Stimulated activated CD8-positive, alpha-beta memory T cell treated with anti-CD3 and anti-CD28 coated beads, Interleukin-4, amount 100 ng/mL, for 4 hours (primary cell): ENCODE measurements at places on chromosomes 12 and 14.

DNA sequence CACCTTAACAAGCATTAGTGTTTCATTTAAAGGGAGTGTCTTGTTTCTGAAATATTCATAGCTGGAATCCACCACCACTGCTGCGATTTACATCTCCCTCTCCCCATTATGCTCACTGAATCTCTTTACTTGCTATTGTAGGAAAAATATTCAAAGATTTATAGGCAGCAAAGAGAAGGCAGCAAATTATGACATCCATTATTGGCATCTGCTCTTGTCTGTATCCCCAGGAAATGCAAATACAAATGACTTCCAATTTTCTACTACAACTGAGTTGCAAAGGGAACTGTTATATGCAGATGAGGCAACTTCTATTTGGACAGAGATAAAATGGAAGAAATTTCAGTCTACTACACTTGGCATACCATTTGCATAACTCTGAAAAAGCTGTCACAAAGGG is 88.4 kb upstream of the PRKD1 start:
- no peak for DNase-seq

DNA sequence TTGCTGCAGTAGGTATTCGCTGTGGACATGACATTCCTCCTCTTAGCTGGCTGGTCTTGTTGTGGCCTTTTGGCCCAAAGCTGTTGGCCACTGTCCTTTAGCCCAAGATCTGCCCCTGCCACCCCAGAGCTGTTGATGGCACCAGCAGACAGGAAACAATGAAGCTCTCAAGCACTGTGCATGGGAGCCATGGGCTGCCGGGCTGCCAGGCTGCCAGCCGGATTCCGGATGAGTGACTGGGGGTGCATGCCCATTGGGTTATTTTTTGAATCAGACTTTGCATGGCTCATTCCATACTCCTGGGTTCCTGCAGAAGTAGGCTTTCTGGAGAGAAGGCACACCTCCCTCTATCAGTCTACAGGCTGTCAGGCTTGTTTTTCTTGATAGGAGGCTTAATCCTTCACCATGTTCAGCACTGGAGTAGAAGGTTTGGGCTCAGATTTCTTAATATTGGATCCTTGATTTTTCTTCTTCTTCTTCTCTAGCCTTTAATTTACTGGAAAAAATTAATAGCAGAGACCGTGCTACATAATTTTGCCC is 32.4 kb downstream of the MAX start:
- no peak for DNase-seq

DNA sequence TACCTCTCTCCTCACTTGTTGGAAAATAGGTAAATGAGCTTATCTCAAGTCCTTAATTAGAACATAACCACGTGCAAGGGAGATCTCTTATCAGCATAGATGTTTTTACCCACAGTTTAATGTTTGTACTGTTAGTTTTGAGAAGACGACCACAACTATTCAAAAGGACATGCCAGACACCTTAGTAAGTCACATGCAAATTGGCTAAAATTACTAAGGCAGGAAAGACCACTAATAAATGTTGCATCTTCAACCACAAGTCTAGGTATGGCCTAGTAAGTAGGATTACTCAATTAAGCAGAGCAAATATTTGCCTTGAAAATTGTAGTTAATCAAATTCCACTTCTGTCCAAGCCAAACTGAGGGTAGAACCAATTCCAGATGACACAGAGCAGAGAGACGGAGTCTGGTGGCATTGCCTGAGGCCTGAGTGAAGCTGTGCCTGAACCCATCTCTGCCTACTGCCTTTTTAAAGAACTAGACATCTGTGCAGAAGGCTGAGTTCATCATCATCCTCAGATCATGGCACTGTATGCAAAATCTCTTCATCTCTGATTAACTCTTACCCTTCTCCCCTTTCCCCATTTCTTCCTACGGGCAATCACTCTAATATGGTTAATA is 29.7 kb upstream of the CHST11 start:
- DNase-seq: no peak

GRCh38 chr12:53994264-53995001 is 5.5 kb upstream of the HOXC9 start:
- no peak for DNase-seq

GRCh38 chr14:50762001-50762930 is 68.7 kb downstream of the NIN start:
- DNase-seq: no peak

- no peak for DNase-seq
Observed at GRCh38 chr12:96502949-96503532, 13.7 kb downstream of the CFAP54 start.

DNA sequence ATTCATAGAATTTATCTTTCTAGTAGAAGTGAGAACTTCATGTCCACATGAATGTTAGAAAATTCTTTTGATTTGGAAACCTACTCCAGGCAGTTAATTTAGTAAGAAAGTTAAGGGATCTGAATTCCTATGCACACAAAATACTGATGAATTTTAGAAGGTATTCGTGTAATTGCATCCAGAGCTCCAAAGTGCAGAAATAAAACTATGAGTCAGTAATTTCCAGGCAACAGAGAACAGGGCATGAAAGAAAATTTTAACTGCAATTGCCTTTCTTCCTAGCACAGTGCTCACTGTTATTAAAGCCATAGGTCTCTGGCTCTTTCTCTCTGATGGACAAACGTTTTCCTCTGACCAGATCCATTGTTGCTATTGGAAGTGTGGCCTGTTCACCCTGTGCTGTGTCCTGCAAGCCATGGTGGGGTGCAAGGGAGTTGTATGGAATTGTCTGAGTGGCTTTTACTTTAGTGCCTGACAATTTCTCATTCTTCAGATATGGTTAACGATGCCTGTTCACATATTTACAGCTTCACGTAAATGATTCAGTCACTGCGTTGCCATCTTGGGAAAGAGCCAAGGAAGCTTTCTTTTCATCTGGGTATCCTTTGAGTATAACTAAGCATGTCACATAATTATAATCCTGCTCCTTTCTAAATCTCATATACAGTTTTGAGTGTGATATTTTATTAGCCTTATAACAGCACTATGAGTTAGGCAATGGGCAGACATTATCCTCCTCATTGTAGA is 145.1 kb downstream of the ACSS3 start:
- DNase-seq: no peak
